ENCODE measurements at places on chromosomes 2 and 18. TPM values are rescaled to one million over a fixed set of nuclear protein-coding genes. Genes with fewer than 3 reads are reported as not detected.

The POTEI gene
- not detected for total RNA-seq

The SERPINB8 gene
- 15.2 TPM for total RNA-seq

The FHOD3 gene
- total RNA-seq: not detected

The C1GALT1C1L gene
- not detected for total RNA-seq

All from activated CD8-positive, alpha-beta memory T cell treated with anti-CD3 and anti-CD28 coated beads for 36 hours (primary cell).